NCI-H1436 treated with DMSO at 0.1 percent for 48 hours (cell line): ENCODE measurements at places on chromosomes 11 and 22.

DNA sequence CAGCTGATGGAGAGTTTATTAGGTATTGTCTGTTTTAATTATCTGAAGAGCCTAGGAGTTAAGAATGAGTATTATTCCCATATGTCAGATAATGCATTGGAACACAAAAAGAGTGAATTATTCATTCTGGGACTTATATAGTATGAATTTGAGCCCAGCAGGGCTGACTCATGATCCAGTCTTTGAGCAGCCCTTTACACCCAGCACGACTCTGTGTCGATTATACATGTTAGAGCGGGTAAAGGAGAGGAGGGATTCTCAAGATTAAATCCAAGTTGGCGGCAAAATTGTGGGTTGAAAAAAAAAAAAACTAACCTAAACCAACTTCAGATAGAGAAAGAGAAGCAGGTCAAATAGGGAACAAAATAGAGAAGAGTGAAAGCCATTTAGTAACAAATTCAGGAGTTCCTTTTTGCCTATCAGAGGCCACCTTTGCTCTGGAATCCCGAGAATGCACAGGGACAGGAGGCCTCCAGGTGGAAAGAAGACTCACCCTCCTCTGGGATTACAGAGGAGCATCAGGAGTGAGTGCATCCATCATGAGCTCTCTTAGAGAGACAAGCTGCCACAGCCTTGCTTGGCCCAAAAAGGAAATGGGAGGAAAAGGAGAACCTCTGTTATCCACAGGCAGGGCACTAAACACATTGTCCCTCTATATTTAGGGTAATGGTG lies 3.1 kb downstream of the MRGPRX1 start:
- DNase-seq = no peak

- no peak for DNase-seq
These were observed 6.6 kb downstream of the RASSF10 start for GRCh38 chr11:13015753-13016152.

GRCh38 chr11:131064373-131064991 lies 148.2 kb upstream of the SNX19 start:
- DNase-seq = no peak

DNA sequence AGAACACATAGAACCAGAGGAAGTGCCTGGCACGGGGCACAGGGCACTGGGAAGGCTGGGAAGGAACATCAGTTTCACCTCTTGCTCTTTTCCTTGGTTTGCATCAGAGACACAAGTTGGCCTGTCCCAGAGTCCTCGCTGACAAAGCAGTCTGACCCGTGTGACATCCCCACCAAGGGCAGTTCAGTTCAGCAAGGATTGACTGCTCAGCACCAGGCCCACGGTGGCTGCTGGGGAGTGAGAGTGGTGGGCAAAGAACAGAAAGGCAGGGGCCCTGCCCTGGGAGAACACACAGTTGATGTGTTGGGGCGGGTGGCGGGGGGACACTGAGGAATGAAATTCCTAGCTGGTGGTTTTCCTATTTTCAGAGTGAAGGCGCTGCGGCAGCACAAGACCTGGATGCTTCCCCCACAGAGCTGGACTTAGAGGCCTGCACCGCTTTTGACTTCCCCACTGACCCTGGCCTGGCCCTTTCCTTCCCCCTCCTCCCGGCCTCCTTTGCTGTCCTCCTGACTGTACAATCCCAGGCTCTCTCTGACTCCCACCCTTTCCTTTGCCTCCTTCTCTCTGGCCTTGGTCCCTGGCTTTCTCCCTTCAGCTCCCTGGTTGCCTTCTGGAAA lies 2.2 kb upstream of the TMPRSS13 start:
- no peak for DNase-seq

DNA sequence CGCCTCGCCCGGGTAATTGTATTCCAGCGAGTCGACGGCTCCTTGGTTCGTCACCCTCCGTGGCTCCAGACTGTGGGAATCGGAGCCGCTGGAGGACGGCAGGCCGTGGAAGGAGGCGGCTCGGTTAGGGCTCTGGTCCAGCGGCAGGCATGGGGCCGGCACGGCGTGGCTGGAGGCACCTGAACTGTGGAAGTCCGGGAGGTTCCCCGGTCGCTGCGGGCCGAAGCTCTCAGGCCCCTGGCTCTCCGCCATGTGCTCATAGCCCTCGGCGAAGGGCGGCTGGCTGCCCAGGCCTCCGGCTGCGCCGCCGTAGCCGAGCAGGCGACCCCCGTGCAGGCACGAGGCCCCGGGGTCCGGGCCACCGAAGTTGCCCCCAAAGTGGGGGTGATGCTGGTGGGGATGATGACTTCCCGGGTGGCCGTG lies 1.7 kb downstream of the MN1 start:
- no peak for DNase-seq

DNA sequence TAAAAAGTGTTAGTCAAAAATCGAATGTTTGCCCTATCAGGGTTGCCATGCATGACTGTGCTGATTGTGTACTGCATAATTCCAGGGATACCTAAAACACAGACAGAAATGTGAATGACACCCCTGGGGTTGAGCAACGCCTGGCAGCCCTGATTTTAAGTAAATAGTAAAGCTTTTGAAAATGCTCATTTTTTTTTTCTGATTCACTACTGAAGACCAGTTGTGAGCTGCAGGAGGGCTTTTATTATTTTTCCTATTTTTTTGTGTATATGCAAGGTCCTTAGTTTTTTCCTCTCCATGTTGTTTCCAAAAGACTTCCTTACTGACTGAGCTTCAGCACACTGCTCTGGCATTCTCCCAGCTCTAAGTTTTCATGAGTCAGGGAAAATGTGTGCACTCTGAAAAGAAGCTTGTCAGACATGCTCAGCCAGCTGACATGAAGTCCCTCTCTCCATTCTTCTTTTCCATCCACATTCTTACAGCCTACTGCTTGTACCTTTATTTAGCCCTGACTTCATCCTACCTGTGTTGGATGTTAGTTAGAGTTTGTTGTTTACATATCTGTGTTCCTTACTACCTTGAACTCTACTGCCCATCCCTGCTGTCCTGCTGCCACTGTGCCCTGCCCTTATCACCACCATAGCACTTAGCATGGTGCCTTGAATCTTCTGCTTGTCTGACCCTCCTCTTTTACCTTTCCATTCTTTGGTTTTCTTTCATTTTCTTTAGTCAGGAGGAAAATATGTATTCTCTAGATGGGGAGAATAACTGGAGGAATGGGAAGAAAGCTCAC lies 79.5 kb downstream of the HORMAD2 start:
- no peak for DNase-seq

- DNase-seq = no peak
These were observed 420 bp upstream of the TRIM44 start for GRCh38 chr11:35662061-35662648.

GRCh38 chr22:37503850-37504249 lies 15.4 kb downstream of the CARD10 start:
- no peak for DNase-seq

GRCh38 chr11:125941267-125941618 lies 4.6 kb upstream of the VSIG10L2 start:
- no peak for DNase-seq

DNA sequence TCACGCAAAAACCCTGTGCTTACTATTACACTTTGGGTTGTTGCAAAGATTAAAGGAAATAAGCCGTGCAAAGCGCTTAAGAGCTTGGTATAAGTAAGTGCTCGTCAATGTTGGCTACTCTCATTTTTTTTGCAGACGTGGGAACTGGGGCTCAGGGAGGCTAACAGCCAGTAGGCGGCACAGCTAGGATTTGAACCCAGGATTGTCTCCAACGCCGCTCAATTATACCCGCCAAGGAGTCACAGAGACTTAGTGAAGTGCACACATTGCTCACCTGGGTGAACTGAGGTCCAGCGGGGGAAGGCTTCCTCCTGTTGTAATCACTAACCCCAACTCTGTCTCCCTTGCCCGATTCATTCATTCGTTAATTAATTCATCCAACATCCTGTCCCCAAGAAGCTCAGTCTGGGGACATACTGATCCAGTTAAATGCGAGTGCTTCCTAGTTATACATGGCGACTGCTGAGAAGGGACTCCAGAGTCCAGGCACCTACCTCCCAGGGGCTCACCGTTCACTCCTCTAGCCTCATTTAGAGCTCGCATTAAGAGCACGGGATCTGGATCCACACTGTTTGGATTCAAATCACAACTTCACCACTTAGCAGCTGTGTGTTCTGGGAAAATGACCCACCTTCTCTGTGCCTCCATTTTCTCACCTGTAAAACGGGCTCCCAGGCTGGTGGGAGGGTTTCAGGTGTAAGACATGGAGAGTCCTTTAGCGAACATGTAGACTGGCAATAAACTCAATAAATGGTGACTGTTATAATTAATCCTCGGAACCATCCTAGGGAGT lies 838 bp upstream of the MTFP1 start:
- DNase-seq = no peak

- no peak for DNase-seq
These were observed 943.9 kb downstream of the OPCML start for GRCh38 chr11:132588366-132588765.

- no peak for DNase-seq
These were observed 35.7 kb downstream of the SFI1 start for GRCh38 chr22:31532060-31532459.

- no peak for DNase-seq
These were observed 4.9 kb downstream of the TLCD5 start for GRCh38 chr11:120330045-120330444.

GRCh38 chr11:125227151-125227550 lies 62.6 kb downstream of the PKNOX2 start:
- no peak for DNase-seq

DNA sequence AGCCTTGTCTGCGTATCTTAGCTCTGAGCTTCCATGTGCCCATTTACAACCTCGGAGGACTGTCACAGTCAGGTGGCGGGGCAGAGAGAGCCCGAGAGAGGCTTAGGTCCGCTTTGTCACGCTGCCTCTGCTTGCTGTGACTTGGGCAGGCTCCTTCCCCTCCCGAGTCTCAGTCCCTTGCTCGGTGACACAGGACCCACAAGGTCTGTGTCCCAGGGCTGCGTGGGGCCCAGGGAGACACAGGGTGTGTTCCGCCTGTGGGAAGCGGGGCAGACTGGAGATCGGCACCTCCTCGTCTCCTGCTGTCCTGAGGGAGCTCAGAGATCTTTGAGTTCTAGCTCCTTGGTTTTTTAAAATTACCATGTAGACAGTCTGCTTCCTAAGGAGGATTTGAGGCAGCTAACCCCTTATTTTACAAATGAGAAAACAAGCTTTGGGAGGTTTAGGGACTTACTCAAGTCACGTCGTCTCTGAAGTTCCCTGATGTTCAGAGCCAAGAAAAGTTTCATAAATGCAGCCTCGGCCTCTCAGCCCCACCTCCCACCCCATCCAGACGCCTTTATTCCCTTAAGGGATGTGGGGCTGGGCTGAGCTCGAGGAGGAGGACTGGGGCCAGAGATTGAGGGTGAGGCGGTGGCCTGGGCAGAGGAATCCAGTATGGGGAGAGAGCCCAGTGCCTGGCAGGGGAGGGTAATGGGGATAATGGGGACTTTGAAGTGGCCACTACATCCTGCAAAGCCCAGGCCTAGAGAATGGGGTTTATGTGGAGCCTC lies 103.6 kb downstream of the NECTIN1 start:
- no peak for DNase-seq

GRCh38 chr22:29128891-29129807 lies 56.3 kb downstream of the KREMEN1 start:
- DNase-seq = no peak

DNA sequence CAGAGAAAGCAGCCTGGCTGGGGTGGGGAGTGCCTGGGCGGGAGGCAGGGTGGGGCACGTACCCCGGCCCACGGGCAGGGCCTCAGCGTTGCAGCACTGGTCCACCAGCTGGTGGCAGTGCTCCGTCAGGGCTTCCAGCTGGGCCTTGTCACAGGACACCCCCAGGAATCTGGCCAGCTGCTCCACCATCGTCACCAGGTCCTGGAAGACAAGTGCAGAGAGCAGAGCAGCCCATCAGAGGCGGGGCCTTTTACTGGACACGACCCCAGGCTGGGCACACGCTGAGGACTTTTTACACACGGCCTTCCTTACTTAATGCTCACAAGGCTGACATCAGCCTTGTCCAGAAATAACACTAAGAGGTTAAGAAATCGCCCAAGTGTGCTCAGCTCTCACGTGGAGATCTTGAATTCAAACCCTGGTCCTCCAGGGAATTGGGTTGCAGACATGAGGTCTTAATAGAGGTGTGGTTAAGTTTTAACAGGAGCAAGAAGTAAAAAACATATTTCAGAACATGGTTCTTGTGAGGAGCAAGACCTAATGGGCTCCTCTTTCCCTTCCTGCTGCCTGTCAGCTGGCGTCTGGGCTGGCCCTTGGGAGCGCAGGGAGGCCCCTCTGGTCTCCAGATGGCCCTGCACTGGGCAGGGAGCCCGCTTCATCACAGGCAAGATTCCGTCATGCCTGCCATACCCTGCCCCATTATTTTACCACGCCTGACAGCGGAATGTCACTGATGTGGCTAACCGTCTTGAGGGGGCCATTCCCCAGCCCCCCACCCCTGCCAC lies 17.1 kb upstream of the EFCAB6 start:
- DNase-seq = no peak

- no peak for DNase-seq
These were observed 527.5 kb downstream of the NTM start for GRCh38 chr11:131897956-131898355.

- no peak for DNase-seq
These were observed 7.4 kb downstream of the USP2 start for GRCh38 chr11:119373921-119374631.

GRCh38 chr11:16953663-16954062 lies 60.6 kb downstream of the PLEKHA7 start:
- no peak for DNase-seq

DNA sequence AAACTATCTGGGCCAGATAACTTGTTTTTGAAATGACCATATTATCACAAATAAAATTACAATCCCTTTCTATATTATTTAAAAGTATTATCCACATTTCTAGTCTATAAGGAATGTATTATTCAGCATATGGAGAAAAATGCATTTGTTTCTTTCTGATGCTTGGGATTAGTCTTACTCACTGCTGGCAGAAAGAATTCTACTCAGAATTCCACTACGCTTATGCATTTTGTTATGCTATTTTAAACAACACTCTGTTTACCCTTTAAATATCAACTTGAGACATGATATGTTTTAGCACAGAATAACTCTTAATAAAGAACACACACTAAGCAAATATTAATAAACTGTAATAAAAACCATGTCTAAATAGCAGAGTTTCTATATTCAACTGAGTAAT lies 77.6 kb upstream of the ANO3 start:
- no peak for DNase-seq

GRCh38 chr11:44171518-44171917 lies 76.0 kb downstream of the EXT2 start:
- DNase-seq = no peak

DNA sequence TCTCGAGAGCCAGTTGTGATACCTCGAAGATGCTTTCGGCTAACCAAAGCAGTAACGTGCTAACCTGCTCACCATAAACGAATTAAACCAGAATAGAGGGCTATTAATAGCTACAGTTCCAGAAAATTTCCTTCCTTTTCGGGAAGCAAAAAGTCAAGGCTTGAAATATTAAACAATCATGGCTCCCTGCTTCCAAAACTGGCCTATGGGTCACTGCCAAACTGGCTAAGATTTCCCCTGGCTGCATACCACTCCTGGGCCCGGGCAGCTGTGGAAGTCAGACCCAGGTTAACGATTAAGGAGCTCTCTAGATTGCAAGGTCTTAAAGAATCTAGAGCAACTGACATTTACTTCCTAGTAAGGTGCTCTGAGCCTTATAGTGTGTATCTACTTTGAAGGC lies 1.7 kb downstream of the AMOTL1 start:
- DNase-seq = no peak
